Astrocyte of the spinal cord (primary cell): ENCODE measurements at places on chromosomes 2 and 18.
A peak's percentile ranks its signal among the peaks of the same experiment; 100 is the strongest.

DNA sequence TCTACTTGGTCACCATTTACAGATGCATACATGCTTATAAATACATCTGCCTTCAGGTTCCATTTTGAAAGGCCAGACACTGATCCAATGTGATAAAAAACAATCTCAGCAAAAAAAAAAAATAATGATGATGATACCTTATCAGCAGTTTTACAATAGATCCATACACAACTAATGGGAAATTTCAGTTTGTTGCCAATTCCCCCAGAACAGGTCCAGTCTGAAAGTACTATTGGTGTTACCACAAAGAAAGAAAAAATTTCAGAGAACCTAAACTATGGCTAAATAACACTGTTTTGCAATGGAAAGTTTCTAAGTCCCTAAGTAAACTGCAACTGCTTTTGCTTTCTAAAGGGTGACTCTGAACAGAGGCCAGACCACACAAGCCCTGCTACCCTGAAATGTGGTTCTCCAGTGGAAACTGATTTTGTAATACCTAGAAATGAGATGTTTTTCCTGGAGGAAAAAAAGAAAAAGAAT, 54.1 kb downstream of the LPIN2 start:
- DNase-seq = peak; percentile 57

GRCh38 chr2:36238106-36238505, 117.5 kb upstream of the CRIM1 start:
- no peak for DNase-seq

- peak; percentile 50 for DNase-seq
Observed at GRCh38 chr2:188291142-188291616, 495 bp upstream of the GULP1 start.

GRCh38 chr2:195820867-195821565, 164.0 kb downstream of the SLC39A10 start:
- no peak for DNase-seq

DNA sequence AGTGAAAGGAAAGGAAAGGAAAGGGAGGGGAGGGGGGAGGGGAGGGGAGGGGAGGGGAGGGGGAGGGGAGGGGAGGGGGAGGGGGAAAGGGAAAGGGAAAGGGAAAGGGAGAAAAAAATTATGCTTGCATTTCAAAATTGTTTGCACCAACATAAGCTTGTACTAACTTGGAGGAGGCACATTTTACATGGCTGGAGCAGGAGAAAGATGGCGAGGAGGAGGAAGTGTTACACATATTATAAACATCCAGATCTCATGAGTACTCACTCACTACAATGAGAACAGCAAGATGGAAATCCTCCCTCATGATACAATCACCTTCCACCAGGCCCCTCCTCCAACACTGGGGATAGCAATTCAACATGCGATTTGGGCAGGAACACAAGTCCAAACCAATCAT, 660.2 kb upstream of the CDH2 start:
- DNase-seq = no peak

DNA sequence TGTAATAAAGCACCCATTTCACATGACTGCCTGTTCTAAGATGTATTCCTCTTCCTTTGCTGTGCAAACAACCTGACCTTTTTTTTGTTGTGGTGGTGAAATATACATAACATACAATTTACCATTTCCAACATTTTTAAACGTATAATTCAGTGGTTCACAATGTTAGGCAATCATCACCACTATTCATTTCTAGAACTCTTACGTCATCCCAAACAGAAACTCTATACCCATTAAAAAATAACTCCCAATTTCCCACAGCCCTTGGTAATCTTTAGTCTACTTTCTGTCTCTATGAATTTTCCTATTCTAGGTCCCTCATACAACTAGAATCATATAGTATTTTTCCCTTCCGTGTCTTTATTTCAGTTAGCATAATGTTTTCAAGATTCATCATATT, 36.7 kb downstream of the RND3 start:
- no peak for DNase-seq

- no peak for DNase-seq
Observed at GRCh38 chr2:88049622-88050021, 6.0 kb downstream of the KRCC1 start.

GRCh38 chr2:43139501-43139900, 86.9 kb downstream of the ZFP36L2 start:
- DNase-seq = no peak

DNA sequence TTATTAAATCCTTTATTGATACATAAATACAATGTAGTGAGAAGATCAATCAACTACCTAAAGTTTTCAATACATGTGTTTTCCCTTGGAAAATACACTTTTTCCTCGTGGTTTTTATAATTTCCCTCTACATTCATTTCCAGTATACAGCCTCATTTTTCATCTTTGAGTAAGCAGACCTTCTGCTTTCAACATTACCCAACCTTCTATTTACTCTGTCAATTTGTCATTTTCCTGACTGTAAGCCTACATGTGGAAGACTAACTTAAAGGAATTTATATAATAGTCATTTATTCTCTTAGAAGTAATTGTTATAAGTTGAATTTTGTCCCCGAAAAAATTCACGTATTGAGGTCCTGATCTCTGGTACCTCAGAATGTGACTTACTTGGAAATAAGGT, 594.0 kb downstream of the NUP35 start:
- DNase-seq = no peak

GRCh38 chr2:19351899-19352697, 6.3 kb downstream of the OSR1 start:
- DNase-seq = no peak

GRCh38 chr2:119820275-119820674, 60.6 kb downstream of the PTPN4 start:
- peak; percentile 76 for DNase-seq

GRCh38 chr2:59589881-59590280, 963.6 kb downstream of the BCL11A start:
- no peak for DNase-seq

- no peak for DNase-seq
Observed at GRCh38 chr2:48722391-48722790, 33.1 kb downstream of the LHCGR start.

DNA sequence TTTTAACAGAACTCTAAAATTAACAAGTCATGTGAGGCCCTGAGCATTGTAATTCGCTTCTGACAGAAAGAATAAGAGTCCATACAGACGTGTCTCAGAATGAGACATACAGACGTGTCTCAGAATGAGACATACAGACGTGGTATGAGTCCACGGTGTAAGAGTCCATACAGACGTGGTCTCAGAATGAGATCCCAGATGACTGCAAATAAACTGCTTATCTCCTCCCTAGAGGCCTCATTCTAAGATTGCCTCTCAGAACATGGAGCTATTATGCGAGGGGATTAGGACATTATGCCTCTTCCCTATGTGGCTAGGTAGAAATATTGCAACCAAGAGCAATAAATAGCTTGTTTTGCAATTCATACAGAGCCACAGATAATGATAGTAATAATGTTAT, 63.9 kb downstream of the NEB start:
- DNase-seq = no peak

DNA sequence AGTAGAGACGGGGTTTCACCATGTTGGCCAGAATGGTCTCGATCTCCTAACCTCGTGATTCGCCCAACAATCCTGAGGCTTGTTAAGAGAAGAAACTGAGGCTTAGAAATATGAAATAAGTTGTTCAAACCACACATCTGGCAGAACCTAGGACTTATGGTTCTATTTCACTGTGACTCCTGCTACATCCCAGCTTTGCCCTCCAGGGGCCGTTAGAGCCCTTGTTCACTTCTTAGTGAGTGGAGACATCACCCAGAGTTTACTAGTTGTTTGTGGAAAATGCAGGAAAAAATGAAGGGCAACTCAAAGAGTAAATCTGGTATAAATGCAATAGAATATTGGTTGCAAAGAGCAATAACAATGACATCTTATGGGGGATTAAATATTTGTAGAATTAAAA, 43.9 kb downstream of the MARCHF4 start:
- peak; percentile 25 for DNase-seq

GRCh38 chr2:6909431-6910385, 7.5 kb upstream of the RNF144A start:
- no peak for DNase-seq

GRCh38 chr18:13394801-13395200, 176.2 kb downstream of the LDLRAD4 start:
- DNase-seq = no peak

GRCh38 chr2:129565551-129566109, 413.8 kb upstream of the RAB6C start:
- no peak for DNase-seq

GRCh38 chr2:163368655-163369054, 367.2 kb downstream of the FIGN start:
- no peak for DNase-seq

- no peak for DNase-seq
Observed at GRCh38 chr2:102506743-102507142, 33.7 kb downstream of the SLC9A4 start.

GRCh38 chr2:223930103-223930976, 14.8 kb downstream of the WDFY1 start:
- peak; percentile 25 for DNase-seq

DNA sequence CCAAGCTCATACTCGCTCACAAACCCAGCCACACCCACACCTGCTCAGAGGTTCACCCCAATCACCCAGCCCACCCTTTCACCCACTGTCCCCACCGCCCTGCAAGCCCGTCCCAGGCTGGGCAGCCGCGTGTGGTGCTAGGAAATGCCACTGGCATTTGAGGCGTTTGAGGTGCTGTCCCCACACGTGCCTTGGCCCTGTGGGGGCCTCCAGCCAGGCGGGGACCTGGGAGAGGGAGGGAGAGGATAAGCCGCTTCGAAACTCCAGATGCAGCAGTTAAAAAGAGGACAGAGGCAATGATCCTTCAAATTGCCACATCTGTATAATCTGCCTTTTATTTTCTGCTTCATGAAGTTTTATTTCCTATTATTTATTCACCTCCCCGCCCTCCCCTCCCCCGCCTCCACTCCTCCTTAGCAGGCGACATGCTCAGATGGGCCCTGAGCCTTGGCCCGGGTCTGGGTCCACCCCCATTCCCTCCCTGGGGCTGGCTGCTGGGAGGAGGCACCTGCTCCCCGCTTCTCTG, 35.9 kb downstream of the PSD4 start:
- no peak for DNase-seq

- DNase-seq = peak; percentile 3
Observed at GRCh38 chr18:69022426-69022825, 224.5 kb downstream of the CCDC102B start.

- no peak for DNase-seq
Observed at GRCh38 chr2:80256782-80257167, 47.8 kb downstream of the LRRTM1 start.

DNA sequence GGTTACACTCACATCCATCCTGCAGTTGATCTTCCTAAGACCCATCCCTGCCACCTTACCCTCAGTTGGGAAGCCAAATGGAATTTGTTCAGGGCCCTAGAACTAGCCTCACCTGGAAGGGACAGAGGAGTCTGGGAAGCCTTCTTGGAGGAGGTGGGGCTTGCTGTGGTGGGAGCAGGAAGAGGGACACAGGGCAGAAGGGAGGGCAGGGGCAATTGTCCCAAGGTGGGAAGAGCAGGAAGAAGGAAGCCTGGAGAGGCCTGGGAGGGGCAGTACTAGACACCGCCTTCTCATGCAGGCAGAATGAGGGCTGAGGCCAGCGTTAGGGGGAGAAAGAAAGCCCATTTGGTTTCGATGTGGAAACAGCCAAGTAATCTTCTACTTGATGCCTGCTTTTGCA, 34.1 kb upstream of the ASPRV1 start:
- DNase-seq = no peak

DNA sequence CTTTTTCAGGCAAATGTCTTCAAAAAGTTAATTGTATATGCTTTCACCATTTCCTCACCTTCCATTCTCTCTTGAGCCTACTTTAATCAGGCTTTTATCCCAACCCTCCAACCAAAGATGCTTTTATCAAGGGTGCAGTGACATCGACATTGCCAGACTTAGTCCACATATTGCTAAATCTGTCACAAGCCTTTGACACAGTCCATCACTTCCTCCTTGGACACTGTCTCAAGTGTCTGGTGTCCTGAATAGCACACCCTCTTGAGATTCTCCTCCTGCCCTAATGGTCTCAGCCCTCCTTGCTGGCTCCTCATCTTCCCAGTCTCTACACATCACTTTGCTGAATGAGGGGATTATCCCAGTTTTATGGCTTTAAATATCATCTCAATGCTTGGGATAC, 147.5 kb upstream of the SLC39A10 start:
- no peak for DNase-seq

DNA sequence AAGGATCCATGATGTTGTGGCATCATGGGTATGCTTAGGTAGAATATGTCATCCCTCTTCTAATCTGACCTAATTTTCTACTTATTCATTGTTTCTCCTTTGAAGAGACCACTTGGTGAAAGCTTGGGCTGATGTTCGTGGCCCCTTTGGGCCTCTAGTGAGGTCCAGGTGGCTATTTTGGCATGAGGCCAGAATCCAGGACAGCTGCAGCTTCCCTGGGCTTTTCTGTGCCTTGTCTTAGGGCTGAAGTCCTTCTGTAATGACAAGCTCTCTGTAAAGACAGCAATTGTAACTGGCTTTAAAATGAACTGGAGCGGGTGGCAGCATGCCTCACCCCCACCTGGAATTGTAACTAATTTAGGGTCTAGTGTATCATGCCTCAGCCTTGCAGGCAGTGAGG, 15.6 kb upstream of the MC2R start:
- DNase-seq = no peak

- DNase-seq = no peak
Observed at GRCh38 chr18:33557706-33558105, 20.3 kb upstream of the ASXL3 start.
